ENCODE measurements at places on chromosomes 4 and X.

DNA sequence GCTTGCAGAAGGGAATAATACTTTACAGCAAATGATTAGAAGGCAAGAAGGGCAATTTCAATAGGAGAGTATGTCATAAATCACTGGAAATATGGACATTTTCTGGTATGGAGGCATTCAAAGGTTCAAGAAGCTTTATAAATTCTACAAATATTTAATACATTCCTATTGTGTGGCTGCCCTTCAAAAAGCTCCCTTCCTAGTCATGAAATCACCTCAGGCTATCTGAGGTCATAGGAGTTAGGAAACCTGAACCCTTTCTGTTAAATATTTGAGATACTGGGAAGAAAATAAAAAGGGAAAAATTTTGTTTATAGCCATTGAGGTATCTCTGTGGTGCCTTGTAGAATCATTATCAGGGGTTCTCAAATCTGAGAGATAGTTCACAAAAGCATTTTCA lies 316.8 kb upstream of the EMCN start:
- DNase-seq, result no peak

DNA sequence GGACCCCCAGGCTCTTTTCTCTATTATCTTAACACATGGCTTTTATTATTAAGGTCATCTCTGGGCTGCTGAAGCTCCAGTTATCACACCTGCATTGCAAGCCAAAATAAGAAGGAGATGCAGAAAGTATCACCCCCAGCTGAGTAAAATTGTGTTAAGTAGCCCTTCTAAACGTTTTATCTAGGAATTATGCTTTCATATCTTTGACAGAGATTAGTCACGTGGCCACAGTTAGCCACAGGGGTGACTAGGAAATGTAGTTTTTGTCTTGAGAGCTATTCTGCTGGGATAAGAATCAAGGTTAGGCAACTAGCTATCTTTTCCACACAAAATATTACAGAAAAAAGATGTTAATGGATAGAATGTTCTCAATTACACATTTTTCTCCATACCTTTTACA lies 102.1 kb downstream of the ANXA3 start:
- DNase-seq, result no peak

- no peak for DNase-seq
These were observed 140.0 kb downstream of the GASK1B start for GRCh38 chr4:158032733-158033415.

GRCh38 chrX:118764122-118764521 lies 36.7 kb downstream of the IL13RA1 start:
- no peak for DNase-seq

- DNase-seq, result no peak
These were observed 1247.8 kb upstream of the IGFBP7 start for GRCh38 chr4:58357947-58358346.
